Peyer's patch (tissue), 4 donors: ENCODE measurements at places on chromosomes 7 and 10. TPM values are rescaled to one million over a fixed set of nuclear protein-coding genes. Genes with fewer than 3 reads are reported as not detected.

The FAM241B gene
- 2.4 TPM for total RNA-seq

The AGBL3 gene
- 5.0 TPM for total RNA-seq

The EPHB6 gene
- total RNA-seq, result 19.0 TPM

The LRRC61 gene
- 19.3 TPM for total RNA-seq

The CTAGE6 gene
- 1.5 TPM for total RNA-seq

The OR9A4 gene
- total RNA-seq, result not detected

The HOXA1 gene
- total RNA-seq, result 1.7 TPM

The CCL24 gene
- total RNA-seq, result 48.7 TPM

The PDE1C gene
- total RNA-seq, result 15.7 TPM
